Thymus (tissue), 14 donors: ENCODE measurements at places on chromosomes 6 and 20.

GRCh38 chr6:147429794-147430193 lies 78.7 kb upstream of the SAMD5 start:
- DNase-seq: no peak

- DNase-seq: no peak
Measured at GRCh38 chr20:44405785-44406571, 50.5 kb downstream of the HNF4A start.

GRCh38 chr6:136658711-136659110 lies 108.5 kb upstream of the MAP7 start:
- no peak for DNase-seq

- no peak for DNase-seq
Measured at GRCh38 chr20:40896814-40897700, 131.6 kb upstream of the TOP1 start.

- no peak for DNase-seq
Measured at GRCh38 chr6:43851204-43851865, 81.3 kb downstream of the VEGFA start.

DNA sequence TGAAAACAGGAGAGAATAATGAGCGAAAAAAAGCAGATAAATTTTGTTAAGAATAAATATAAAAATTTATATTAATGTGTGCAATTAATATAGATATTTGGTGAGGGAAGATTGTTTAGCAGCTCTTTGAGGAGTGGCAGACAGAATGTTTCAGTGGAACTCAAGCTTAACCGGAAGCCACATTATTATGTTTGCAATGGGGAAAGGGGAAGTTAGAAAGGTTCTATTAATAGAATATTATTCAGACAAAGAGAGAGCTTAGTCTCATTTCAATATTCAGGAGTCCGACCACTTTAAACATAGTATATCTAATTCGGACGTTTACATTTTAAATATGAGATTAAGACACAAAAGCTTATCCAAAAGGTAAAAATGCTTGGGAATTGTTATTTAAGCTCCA lies 81.6 kb upstream of the KHDRBS2 start:
- DNase-seq: no peak

DNA sequence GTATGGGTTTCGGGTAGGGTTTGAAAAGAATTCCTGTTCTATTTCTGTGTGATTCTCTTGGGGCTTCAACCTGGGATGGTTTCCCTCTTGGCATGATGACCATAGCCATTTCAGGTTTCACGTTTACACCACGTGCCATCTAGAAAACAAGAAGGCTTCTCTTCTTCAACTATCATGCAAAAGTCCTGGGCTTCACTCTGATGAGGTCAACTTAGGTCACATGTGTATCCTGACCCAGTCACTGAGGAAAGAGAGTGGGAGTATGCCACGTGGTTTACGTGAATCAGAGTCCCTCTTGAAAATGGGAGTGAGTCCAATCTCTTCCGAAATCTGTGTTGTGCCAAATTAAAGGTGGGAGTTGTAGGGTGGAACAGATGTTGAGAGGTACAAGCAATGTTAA lies 141.3 kb upstream of the INSM1 start:
- DNase-seq: no peak

- no peak for DNase-seq
Measured at GRCh38 chr20:57894096-57894495, 184.3 kb upstream of the PMEPA1 start.

DNA sequence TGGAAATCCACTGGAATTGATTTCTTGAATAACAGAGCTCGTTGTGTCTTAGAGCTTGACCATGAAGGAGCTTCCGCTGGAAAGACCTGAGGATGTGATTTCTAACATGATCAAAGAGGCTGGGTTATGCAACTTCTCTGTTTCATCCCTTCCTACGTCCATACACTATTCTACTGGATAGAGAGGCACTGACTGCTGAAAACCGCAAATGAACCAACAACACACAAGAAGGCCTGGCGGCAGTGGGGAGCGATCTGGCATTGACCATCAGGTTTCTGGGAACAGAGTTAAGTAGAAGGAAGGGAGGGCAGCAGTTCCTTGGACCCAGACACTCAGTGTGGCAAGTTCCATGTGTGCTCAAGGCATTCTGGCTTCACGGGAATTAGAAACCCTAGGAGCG lies 13.3 kb downstream of the LRRN4 start:
- DNase-seq: no peak

DNA sequence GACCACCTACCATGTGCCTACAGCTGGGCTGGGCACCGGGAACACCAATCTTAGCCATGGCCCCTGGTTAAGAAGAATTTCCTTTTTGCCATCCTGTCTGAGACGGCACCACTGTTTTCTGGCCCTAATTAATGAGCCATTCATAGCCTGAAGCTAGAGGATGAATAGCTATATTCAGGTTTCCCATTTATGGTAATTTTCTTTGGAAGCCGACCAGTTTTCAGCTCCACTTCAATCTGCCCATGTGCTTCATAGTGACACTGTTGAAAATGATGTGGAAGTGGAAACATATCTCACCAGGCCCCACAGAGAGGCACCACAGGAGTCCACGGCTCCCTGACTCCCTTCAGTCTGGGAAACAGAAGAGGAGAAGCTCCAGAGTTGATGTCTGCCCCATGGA lies 22.6 kb upstream of the ULBP3 start:
- DNase-seq: no peak

GRCh38 chr6:105078386-105078708 lies 101.5 kb downstream of the POPDC3 start:
- DNase-seq: no peak

GRCh38 chr6:168192901-168193815 lies 114.1 kb upstream of the FRMD1 start:
- no peak for DNase-seq

- no peak for DNase-seq
Measured at GRCh38 chr6:162670345-162670744, 57.2 kb downstream of the PRKN start.

GRCh38 chr20:54794110-54794509 lies 318.7 kb downstream of the DOK5 start:
- no peak for DNase-seq

DNA sequence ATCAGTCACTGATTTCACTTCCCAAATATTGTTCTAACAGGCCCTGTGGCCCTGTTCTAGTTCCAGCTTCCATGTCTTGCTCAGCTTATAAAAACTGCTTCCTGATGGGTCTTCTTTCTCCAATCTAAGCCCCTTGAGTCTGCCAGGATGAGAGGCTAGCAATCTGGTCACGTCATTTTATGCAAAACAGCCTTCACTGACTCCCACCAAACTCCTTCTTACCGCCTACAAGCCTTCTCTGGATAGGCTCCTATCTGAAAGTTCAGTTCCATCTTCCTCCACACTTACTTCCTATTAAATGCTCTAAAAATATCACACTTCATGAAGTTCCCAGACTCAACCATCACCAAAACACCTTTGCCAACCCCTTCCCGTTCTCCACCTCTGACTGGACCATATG lies 15.5 kb downstream of the CRNKL1 start:
- DNase-seq: no peak

DNA sequence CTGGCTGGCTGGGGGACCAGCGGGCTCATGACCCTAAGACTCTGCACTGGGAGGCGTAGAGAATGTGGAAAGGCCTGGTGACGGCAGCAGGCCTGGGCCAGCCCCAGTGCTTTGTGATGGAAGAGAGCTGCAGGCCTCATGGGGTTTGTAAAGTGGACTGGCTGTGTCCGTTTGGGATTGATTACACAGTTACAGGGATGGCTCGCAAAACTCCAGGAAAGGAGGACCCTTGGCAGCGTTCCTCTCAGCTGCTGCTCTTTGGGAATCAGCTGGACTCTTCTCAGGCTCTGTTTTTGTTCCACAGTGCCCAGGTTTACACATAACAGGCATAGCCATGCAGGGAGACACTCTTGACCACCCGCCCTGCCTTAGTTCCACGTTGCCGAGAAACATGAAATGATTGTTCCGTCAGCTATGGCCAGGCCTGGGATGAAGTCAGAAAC lies 89.0 kb downstream of the SLX4IP start:
- no peak for DNase-seq

GRCh38 chr6:157119502-157120027 lies 203.8 kb downstream of the TMEM242 start:
- no peak for DNase-seq

- no peak for DNase-seq
Measured at GRCh38 chr20:32360333-32360634, 2.2 kb downstream of the ASXL1 start.

DNA sequence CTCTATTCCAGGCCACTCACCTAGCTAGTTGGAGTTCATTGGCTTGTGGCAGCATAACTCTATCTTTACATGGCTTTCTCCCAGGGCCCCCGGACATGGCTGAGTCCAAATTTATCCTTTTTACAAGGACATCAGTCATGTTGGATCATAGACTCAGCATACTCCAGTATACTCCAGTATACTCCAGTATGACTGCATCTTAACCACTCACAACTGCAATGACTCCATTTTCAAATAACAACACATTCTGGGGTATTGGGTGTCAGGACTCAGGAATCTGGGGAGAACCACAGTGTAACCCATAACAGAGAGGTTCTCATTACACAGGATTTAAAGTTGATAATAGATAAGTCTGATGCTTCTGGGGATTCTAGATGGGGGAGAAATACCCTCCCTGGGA lies 53.8 kb upstream of the TSHZ2 start:
- no peak for DNase-seq

- no peak for DNase-seq
Measured at GRCh38 chr6:32083812-32084768, 25.0 kb downstream of the TNXB start.

DNA sequence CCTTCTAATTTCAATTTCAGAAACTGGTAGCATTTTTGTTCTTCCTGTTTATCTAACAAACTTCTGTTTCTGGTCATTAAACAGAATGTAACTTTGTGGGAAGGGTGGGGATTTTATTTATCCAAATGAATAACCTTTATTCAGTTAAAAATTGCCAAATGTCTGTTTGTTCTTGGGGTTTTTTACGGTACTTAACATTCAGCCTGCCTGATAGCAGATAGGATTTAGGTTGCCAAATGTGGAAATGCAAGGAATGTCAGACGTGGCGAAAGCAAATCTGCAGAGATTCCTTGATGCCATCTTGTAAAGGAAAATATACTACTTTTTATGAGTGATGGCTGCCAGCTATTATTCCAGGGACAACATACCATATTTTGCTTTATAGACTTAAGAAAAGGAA lies 95.7 kb downstream of the LYRM2 start:
- DNase-seq: no peak

DNA sequence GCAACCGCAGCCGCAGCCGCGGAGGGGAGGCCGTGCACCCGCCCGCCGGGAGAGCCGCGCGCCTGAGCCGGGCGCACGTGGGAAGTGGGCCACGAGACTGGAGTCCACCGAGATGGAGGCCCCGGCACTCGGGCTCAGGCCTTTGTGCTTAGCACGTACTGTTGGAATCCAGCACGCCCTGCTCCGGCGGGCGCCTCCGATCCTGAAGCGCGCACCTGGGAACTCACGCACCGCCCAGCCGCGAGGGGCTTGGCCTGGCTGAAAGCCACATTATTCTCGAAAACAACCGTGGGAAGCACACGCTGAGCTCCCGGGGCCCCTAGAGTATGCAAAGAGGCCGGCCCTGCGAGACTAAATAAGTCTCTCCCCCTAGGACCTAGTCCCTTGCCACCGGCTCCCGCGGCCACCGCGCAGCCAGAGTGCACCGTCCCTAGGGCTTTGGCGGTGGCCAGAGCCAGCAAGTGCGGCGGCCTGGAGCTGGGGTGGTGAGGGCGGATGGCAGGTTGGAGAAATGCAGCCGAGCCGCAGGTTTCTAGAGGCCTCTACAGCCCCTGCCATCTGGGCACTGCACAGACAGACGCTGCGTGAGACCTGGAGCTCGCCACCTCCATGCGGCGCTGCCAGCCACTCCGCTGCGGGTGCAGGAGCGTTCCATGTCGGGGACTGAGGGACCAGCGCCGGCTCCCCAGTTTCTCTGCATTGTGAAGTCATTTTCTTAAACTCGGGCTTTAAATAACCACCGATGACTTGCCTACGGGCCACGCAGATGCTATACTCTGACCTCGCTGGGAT lies 42.0 kb upstream of the LY86 start:
- no peak for DNase-seq

DNA sequence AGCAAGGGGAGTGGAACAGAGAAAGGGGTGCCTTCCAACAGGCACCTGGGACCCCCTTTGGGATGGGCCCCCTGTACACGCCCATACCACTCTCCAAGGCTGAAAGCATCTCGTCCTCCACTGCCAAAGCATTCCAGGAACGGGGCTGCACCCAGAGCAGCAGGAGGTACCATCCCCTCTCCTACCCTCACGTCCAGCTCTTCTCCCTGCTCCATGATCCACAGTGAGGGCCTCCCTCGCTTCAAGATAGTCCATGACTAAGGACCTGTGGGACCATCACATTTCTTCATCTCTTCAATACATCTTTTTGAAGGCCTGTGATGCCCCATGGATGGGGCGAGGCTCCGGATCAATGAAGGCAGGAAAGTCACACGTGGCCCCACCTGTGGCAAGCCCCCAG lies 209.9 kb downstream of the ANKRD60 start:
- DNase-seq: no peak

DNA sequence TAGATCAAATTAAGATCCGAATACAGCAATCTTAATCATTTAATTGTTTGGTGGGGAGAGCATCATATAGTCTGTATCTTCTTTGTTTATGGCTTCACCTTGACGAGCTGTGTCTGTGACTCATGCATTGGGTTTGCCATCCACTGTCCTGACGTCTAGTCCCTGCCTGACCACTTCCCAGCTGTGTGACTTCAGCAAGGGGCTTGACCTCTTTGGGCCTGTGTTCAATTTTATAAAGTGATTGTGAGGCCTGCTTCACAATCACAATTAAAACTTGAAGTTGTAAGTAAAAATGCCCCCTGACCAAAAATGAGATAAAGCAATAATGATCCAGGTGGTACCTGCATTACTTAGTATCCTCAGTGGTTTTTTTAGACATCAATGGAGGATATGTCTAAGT lies 209.2 kb downstream of the ZNF217 start:
- no peak for DNase-seq

DNA sequence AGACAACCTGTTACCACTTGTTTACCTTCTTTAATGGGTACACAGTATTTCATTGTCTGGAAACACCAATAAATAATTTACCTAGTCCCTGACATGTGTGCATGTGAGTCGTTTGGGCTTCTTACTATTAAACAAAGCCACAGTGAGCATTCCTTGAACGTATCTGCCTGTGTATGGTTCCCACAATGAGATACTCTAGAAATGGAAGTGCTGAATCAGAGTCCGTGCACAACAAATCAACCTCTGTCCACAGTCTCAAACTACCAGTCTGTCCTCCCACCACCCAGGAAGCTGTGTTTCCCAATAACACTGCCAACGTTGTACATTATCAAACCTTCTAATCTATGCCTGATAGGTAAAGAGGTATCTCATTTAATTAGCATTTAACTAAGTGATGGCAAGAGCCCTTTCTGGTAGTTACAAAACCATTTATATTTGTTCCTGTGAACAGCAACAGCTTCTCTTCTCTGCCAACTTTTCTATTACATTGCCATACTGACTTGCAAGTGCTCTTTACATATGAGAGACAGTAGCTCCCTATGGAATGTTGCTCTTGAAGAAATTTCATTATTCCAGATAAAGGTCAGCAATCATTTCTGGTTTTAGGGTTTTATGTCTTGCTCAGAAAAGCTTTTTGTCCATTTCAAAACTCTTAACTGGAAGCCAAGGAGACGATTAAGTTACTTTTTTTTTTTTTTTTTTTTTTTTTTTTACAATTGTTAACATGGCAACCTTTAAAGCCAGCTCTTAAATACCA lies 14.7 kb downstream of the JAG1 start:
- no peak for DNase-seq
